ENCODE measurements at places on chromosomes 16 and 17.
A peak's percentile ranks its signal among the peaks of the same experiment; 100 is the strongest.

- no peak for DNase-seq
These were observed 50.9 kb downstream of the ZFPM1 start for GRCh38 chr16:88503771-88504488.

- no peak for DNase-seq
These were observed 1.4 kb upstream of the UNK start for GRCh38 chr17:75783069-75783783.

- DNase-seq = no peak
These were observed 3.6 kb downstream of the CD19 start for GRCh38 chr16:28935346-28935745.

- no peak for DNase-seq
These were observed 4.3 kb upstream of the NAGLU start for GRCh38 chr17:42531455-42532354.

DNA sequence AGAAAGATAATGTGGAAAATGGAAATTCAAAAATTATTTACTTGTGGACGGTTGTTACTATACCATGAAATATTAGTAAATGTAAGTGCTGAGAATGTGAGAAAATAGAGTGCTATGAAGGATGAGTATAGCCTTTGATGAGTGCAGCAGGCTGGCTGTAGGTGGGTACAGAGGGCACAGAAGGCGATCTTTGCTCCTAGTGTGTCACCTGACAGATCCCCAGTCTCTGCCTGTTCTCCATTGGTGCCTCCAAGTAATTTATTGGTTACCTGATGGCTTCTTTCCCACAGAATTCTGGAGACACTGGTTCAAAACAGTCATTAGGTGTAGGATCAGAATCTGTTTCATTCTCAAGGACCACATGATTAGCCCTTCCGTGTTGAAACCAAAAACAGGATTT, 28.9 kb downstream of the ABCA9 start:
- DNase-seq = no peak

GRCh38 chr17:78605886-78606285, 28.7 kb upstream of the DNAH17 start:
- no peak for DNase-seq

GRCh38 chr16:3235856-3236669, 1.1 kb upstream of the ZNF200 start:
- no peak for DNase-seq

- no peak for DNase-seq
These were observed 78.2 kb downstream of the CRISPLD2 start for GRCh38 chr16:84897911-84898377.

- DNase-seq = no peak
These were observed 475.9 kb downstream of the GRIN2A start for GRCh38 chr16:9706217-9706836.

DNA sequence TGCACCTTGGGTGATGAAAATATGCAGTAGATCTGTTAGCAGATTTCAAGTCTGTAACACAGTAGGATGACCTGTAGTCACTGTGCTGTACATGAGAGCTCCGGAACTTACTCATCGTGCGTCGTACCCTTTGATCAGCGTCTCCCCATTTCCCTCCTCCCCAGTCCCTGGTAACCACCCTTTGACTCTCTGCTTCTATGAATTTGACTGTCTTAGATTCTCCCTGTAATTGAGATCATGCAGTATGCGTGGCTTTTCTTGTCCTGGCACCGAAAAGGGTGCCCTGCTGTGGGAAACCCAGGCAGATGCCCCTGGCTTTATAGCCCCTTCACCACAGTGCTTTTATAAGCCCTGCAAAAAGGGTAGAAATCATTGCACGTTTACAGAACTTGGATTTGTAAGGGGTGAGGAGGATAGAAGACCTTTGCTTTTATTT, 20.5 kb downstream of the CLEC16A start:
- peak; percentile 30 for DNase-seq

DNA sequence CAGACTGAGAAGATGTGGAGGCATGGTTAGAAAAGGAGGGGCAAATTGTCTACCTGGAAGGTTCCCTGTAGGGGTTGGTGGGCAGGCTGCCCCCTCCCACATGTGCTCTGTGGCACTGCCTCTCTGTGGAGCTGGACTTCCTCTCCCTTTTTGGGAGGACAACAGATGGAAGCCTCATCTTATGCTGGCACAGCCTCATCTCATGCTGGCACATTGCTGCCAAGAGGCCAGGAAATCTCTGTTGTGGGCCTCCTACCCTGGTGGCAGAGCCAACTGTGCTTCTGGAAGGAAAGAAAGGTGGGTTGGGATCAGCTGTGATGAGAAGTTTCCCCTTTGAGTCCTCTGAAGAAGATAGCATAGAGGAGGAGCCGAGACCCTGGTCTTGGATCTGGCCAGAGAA, 19.7 kb upstream of the BRD7 start:
- no peak for DNase-seq
